Bronchial smooth muscle cell (primary cell): ENCODE measurements at places on chromosomes 1 and 21. TPM values are rescaled to one million over a fixed set of nuclear protein-coding genes. Genes with fewer than 3 reads are reported as not detected.

Gene AVPR1B
- total RNA-seq, result not detected in 2 replicates

Gene ASCL5
- total RNA-seq, result not detected in 2 replicates

Gene C1orf87
- total RNA-seq, result not detected in 2 replicates

Gene ERICH3
- total RNA-seq, result under 0.01 TPM in 2 replicates

Gene AIRE
- not detected in 2 replicates for total RNA-seq

Gene C4BPB
- not detected in 2 replicates for total RNA-seq
